ENCODE measurements at places on chromosomes 5 and 9. TPM values are rescaled to one million over a fixed set of nuclear protein-coding genes. Genes with fewer than 3 reads are reported as not detected.
A peak's percentile ranks its signal among the peaks of the same experiment; 100 is the strongest.

Gene ST8SIA4
- 15.6 TPM for total RNA-seq

- peak; percentile 72 for DNase-seq
- H3K4me3 ChIP-seq, result no peak overlapping the region
- H3K27me3 ChIP-seq, result no peaks in the 10 kb centered on the region
- peak overlapping the region; percentile 8 for H3K27ac ChIP-seq
- no peaks in the 10 kb centered on the region for H3K4me1 ChIP-seq
- H3K36me3 ChIP-seq, result peaks cover 18% of the 10 kb centered on the region
These were observed 15.7 kb downstream of the TMEM8B start for GRCh38 chr9:35844628-35845270.

DNA sequence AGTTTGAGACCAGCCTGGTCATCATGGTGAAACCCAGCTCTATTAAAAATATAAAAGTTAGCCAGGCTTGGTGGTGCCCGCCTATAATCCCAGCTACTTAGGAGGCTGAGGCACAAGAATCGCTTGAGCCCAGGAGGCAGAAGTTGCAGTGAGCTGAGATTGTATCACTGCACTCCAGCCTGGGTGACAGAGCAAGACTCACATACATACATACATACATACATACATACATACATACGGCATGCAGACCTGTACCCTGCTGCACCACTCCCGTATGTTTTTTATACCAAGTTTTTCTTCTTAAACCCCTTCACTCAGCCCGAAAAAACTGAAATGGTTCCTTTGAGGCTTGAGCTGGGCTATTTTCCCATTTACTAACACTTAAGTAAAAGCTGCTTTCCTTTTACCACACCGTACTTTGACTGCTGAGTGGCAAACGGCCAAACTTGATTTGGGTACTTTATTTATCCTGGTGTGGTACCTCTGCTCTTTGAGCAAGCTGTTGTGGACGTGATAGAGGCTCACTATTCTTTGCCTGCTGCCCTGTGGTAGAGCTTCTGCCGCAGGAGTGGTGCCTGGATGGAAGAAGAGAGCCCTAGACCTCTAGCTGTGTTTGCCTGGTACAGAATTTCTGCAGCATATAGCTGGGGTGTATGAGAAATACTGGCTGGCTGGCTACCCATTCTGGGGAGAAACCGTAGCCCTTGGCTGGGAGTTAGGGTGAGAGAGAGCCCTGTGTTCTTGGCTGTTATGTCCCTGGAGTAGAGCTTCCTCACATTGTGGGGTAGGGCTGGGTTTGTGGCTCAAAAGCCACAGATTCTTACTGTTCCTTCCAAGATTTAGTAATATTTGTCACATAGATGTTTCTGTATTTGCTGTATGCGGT, 19.4 kb downstream of the IPO11 start:
- H3K27ac ChIP-seq, result no peak overlapping the region
- H3K27me3 ChIP-seq, result no peaks in the 10 kb centered on the region
- H3K4me1 ChIP-seq, result no peaks in the 10 kb centered on the region
- DNase-seq, result no peak

- H3K4me3 ChIP-seq, result peak overlapping the region; percentile 76
- no peak for DNase-seq
- H3K27ac ChIP-seq, result peak overlapping the region; percentile 58
- H3K36me3 ChIP-seq, result no peaks in the 10 kb centered on the region
- no peaks in the 10 kb centered on the region for H3K27me3 ChIP-seq
These were observed 1.3 kb downstream of the PPP2R2B start for GRCh38 chr5:146877178-146877681.

- no peaks in the 10 kb centered on the region for H3K4me1 ChIP-seq
- H3K27me3 ChIP-seq, result no peaks in the 10 kb centered on the region
- H3K27ac ChIP-seq, result no peak overlapping the region
- no peak overlapping the region for H3K4me3 ChIP-seq
These were observed 306.4 kb upstream of the PAPPA start for GRCh38 chr9:115847216-115847615.

GRCh38 chr9:127519301-127520166, 68.2 kb downstream of the LRSAM1 start:
- peak; percentile 28 for DNase-seq
- H3K36me3 ChIP-seq, result peaks cover 50% of the 10 kb centered on the region
- H3K27me3 ChIP-seq, result no peaks in the 10 kb centered on the region
- no peak overlapping the region for H3K4me3 ChIP-seq
- H3K4me1 ChIP-seq, result peaks cover 26% of the 10 kb centered on the region

All from ascending aorta (tissue), 2 donors.